ENCODE measurements at places on chromosomes 1 and 21.

DNA sequence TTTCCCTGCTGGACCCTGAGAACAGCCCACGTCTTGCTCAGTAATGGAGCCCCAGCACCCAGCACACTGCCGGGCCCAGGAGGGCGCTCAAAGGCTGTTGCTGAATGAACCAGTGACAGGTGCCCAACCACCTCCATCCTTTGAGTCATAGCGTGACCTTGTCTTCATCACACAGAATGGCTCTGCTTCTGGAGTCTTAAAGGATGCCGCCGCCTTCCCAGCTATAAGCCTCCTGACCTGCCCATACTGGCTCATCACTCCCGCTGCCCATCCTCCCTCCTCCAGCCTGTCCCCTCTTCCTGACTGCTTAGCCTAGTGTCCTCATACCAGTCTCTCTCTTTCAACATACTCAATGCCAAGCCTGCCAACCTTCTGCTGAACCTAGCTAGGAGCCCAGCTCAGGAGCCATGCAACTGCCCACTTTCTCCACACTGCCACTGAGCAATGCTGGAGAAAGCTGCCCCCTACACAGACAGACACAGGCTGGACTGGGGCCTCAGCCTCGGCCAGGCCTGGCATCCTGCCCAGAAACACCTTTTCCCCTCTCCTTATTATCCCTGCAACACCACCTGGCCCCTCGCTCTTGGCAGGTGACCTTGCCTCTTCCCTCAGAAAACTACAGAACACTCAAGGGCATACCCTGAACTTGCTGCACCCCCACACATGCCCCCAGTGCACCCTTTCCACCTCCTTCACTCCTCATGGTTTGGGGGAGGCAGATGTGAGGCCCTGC, 14.1 kb downstream of the TTC39A start:
- DNase-seq = no peak

GRCh38 chr1:178953538-178954324, 72.0 kb upstream of the FAM20B start:
- no peak for DNase-seq

DNA sequence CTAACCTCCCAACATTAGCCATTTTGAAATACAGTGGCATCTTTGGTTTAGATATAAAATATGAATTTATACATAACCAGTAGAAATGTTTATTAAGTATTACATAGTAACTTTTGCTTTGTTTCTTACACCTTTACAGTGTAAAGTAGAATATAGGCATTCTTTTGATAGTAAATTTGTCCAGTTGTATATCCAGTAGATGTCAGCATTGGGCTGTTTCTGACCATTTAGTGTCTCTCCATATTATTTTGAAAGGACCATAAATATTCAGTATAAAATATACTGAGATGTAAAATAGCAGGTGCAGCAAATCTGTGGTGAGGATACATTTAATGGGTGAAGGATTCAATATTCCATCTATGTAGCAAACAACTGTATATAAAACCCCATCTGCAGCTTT, 115.8 kb upstream of the ZRANB2 start:
- DNase-seq = no peak

DNA sequence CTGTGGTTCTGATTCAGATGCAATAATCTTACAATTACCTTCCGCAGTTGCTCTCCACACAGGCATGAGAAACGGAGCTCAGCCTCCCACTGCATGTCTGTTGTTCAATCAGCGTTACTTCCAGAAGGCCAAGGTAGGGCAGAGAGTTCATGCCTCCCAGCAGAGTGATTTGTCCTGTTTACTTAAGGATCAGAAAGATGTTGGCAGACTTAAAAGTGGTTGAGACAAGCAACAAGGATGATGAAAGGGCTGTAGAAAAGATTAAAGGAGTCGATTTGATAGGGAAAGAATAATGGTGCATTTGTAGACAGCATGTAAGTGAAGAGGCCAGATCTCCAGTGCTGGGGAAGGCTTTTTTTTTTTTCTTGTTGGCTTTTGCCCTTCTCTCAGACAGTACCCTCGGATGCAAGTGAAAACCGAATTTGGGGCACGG, 26.6 kb downstream of the ARMH1 start:
- no peak for DNase-seq

DNA sequence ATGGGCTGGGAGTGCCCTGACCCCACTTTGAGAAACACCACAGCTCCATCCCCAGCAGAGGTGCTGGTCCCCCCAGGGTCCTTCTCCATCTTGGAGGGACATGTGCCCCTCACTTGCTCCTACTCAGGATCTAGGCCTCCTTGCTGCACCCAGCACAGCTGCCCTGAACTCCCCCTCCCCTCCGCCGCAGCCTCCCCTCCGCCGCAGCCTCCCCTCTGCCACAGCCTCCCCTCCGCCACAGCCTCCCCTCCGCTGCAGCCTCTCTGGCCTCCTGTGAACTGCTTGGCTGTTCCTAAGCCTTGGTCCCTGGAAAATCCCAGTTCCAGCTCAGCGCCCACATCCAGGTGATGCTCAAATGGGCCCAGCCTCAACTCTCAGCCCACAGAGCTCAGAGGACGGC, 15.9 kb upstream of the TSPEAR start:
- no peak for DNase-seq

DNA sequence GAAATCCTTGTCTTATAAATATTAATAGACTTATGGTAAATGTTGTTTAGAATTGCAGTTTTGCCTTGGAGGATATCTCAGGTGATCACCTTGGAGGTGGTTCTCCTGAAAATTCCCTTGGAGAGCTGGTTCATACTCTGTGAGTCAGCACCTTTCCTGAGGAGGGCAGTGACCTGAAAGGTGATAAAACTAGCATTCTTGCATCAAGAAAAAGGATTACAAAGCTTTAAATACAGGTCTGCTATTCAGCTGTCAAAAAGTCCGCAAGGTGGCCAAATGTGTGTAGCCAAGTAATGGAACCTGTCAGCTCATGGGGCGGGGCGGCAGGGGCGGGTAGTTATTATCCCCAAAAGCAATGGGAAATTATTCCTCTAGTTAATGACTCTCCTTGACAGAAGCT, 52.8 kb upstream of the EDARADD start:
- no peak for DNase-seq

- no peak for DNase-seq
Measured at GRCh38 chr1:154682254-154682653, 74.3 kb upstream of the ADAR start.

DNA sequence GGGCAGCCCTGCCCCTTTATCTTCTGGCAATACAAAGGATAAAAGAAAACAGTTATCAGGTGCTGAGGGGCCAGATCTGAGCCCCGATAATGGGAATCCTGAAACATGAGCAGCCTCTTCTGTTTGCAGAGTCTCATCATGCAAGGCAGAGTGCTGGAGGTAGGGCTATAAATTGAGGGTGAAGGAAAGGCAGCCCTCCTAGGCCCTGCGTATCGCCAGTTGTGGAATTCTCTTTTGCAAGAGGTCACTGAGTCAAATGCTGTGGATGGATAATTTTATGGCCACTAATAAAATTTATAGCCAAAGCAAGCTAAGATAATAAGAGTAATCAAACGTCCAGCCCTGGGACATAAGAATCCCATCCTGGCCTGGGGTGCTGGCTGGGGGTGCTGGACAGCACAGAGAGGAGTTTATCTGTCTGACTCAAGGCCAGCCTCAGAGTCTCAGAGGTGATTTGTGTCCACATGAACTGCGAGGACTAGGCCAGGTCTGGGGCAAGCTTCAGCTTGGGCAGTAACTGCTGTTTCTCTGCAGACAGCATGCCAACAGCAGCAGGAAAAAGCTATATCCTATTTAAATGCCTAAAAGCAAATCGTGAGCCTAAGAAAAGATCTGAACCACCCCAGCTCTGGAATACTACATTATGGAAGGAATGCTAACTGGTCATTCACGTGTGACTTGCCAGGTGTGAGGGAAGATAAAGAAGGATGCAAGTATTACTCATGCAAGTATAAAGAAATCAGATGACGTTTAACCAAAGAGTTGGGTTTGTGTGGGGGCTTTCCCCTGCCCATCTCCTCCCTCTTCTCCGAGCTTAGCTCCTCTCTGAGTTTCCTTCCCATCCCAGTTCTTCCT, 254.8 kb downstream of the KIF26B start:
- DNase-seq = no peak

- DNase-seq = no peak
Measured at GRCh38 chr1:19923137-19923952, at the start of gene PLA2G2E. PLA2G2E (minus strand) TSS chr1:19923617; CDS start chr1:19923559, 58 bp downstream.

DNA sequence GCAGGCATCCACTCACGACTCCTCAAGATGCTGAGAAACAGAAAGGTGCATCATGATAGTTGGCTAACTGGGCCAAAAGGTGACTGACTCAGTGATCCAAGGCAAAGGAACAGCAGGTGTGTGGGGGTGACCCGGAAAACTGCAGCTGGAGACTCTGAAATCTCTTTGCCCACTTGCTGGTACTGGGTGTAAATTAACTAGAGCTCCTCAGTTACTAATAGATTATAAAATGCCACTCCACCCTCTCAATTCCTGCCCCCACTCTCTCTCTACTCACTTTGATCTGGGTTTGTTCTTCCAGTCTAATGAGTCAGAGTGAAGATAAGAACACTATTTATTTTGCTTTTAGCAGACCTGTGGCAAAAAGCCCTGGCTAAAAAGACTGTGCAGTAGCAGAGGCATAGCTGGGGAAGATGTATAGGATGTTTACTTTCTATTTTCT, 7.2 kb upstream of the PIGC start:
- no peak for DNase-seq

- no peak for DNase-seq
Measured at GRCh38 chr1:68221001-68221979, 11.0 kb downstream of the WLS start.

GRCh38 chr1:55334160-55334559, 119.0 kb upstream of the USP24 start:
- DNase-seq = no peak

- DNase-seq = no peak
Measured at GRCh38 chr1:169443923-169444322, 16.6 kb upstream of the CCDC181 start.

- no peak for DNase-seq
Measured at GRCh38 chr1:24140741-24141181, 2.2 kb downstream of the IL22RA1 start.

- no peak for DNase-seq
Measured at GRCh38 chr1:156257711-156258110, 9.9 kb upstream of the PAQR6 start.

DNA sequence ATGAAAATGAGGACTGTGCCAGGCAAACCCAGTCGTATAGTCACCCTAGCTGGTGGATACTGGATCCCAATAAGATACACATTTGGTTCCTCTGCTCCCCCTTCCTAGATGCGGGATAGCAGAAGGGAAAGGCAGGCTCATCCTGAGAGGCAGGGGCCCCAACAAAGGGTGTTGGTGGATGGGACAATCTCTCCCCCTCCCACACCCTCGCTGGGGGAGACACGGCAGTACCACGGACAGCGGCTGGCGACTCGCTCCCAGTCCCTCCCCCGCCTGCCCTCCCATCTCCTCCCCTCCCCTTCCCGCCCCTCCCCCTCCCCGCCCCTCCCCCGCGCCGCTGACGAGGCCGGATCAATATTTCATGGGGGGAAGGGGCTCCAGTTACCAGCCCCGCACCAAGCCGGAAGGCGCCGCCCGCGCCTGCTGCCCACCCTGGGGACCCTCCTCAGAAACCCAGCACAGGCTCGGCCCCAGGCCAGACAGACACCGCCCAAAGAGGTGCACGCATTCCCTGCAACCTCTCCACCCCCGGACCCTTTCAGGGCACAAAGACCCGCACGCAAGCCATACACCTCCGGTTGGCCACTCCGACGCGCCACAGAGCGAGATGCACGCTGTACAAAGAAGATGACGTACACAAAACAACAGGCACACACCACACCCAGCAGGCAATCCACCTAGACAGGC, 11.5 kb downstream of the RIMS3 start:
- no peak for DNase-seq

DNA sequence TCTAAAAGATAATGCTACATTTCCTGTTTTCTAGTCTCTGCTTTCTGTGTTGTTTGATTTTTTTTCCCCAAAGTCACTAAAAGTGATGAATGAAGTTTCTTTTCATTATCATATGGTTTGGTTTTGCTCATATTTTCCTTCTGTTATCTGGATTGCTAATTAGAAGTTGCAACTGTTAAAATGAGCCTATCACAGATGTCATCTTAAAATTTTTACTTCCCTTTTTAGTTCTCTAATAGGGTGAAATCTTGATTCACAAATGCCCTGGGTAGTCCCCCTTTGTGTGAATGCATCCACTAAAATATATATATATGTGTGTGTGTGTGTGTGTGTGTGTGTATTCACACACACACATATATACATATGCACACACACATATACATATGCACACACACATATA, 144.1 kb downstream of the GREM2 start:
- no peak for DNase-seq

- no peak for DNase-seq
Measured at GRCh38 chr1:43883321-43883720, 50.3 kb upstream of the ARTN start.

GRCh38 chr1:219999821-220000220, 46.5 kb downstream of the EPRS1 start:
- DNase-seq = no peak

- DNase-seq = no peak
Measured at GRCh38 chr1:95382000-95382786, 148.2 kb downstream of the RWDD3 start.

GRCh38 chr1:47317841-47318240, 3.9 kb upstream of the STIL start:
- no peak for DNase-seq

DNA sequence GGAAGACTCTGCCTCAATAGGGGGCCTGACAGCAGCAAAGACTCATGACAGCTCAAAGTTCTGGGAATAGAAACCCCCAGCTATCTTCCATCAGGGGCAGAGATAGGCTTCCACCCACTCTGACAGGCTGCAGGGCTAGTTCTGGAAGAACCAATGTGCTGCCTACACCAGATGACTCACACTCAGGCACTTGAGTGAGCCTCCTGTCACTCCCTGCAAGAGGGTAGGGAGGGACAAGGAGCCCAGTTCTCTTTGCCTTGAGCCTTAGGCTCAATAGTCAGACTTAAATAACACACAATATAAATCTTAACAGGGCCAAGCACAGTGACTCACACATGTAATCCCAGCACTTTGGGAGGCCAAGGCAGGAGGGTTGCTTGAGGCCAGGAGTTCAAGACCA, 386.4 kb downstream of the HHAT start:
- DNase-seq = no peak

GRCh38 chr1:231923491-231924041, 297.0 kb downstream of the DISC1 start:
- DNase-seq = no peak

DNA sequence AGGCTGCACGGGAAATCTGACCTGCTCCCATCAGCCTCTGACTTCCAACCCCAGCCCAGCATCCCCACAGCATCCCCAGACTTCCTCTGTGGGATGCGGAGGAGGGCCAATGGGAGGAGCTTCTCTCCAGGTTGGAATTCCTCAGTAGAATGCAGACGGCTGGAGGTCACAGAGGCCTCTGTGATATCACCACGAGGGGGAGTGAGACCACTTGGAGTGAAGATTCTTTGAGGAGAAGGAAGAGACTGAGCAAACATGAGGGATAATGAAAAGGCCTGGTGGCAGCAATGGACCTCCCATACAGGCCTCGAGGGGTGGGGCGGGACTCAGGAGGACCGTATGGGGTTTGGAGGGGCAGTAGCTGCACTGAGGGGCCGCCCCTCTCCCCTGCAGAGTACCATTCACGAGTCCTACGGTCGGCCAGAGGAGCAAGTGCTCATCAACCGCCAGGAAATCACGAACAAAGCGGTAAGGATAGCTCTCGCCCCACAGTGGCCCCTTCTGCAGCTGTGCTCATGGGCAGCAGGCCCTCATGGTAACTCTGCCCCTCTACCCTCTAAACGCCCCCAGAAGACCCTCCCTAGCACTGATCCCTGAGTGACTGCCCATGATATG, at the start of gene CATSPER4:
TSS of gene CATSPER4 (plus strand) at position 230 of the 615 bp plus-strand sequence. CDS start at position 256, 26 bp downstream.
- no peak for DNase-seq

- DNase-seq = no peak
Measured at GRCh38 chr1:119372503-119373086, 4.0 kb downstream of the HAO2 start.

GRCh38 chr1:21824926-21825325, 12.9 kb downstream of the LDLRAD2 start:
- DNase-seq = no peak

All from substantia nigra (tissue), 51 donors.